CD4-positive, alpha-beta T cell treated with Interferon alpha-2 for 1 hour (primary cell): ENCODE measurements at places on chromosomes 4 and X.

DNA sequence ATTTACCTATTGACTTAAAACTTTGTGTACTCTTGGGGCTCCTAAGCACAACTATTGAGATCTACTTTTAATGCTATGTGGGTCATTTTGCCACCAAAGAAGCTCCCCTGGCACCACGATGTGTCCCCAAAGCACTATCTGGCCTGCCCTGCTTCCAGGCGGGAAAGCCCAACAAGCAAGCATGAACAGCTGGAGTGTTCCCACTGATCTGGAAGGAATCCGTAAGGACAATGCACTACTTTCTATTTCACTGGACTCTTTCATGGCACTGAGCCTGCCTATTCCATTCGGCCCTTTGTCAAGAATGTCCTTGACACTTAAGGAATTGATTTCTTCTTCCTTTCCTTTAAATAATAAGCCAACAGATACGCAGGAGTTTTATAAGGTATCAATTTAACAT, 38.8 kb downstream of the GRIA3 start:
- no peak for DNase-seq

GRCh38 chr4:153750197-153750817, 9.5 kb downstream of the RNF175 start:
- DNase-seq: peak; percentile 70

DNA sequence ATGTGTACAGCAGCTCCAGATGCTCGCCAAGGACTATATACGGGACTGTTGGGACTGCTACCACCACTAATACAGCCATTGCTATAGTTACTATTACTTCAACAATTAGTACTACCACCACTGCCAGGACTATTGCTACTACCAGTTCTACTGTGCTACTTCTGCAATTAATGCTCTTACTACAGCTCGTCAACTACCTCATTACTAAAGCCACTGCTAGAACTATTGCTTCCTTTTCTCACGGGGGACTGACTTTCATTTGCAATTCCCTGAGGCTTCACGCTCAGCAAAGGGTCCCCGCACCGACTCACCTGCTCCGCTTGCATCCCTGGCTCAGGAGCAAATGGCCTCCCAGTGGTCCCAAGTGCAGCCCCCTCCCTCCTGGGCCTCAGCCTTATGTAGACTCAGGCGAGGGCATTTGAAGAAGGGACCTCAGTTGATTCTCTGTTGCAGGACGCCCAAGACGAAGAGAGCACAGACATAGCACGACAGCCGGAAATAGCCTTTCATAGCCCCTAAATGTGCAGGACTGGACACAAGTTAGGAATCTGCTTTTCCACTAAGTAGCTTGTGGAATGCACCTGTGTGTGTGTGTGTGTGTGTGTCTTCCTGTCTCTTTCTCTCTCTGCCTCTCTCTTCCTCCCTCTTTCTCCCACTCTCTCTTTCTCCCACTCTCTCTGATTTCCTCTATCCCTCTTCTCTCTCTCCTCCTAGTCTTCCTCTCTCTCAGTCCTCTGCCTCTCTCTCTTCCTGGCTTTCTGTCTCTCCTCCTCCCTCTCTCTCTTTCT, 294.8 kb downstream of the ASMT start:
- DNase-seq: no peak

- DNase-seq: no peak
These were observed 75.9 kb downstream of the PAQR3 start for GRCh38 chr4:78863254-78863869.
